Foreskin keratinocyte (primary cell): ENCODE measurements at places on chromosomes 1 and 21.
A peak's percentile ranks its signal among the peaks of the same experiment; 100 is the strongest.

DNA sequence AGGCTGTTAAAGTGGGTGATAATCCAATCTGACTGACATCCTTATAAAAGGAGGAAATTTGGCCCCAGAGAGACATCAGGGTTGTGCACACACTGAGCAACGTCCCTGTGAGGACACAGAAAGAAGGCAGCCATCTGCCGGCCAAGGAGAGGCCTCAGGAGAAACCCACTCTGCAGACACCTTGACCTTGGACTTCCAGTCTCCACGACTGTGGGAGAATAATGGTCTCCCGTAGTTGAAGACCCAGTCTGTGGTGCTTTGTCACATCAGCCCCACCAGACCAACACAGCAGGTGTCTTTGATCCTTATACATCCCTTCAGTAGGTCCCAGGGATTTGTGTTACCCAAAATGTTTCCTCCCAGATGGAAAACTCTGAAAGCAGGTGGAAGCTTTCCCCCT is 4.2 kb upstream of the DNAJC28 start:
- no peak for DNase-seq

DNA sequence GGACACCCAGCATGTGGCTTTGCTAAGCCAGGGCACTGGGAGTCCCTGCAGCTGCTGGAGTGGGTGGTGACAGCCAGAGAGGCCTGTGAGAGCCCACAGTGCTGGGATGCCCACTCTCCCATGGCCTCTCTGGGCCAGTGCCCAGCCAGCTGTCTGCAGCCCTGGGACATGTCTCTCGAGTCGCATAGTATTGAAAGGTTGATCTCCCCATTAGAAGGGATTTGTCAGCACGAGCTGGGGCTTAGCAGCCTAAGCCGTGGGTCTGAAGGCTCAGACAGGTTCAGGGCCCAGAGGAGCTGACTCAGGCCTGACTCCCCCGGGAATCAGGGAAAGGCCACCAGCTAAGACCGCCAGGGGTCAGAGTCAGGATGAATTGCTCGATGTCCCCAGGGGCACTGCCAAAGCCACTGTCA is 53.5 kb downstream of the FOXD2 start:
- no peak for DNase-seq

DNA sequence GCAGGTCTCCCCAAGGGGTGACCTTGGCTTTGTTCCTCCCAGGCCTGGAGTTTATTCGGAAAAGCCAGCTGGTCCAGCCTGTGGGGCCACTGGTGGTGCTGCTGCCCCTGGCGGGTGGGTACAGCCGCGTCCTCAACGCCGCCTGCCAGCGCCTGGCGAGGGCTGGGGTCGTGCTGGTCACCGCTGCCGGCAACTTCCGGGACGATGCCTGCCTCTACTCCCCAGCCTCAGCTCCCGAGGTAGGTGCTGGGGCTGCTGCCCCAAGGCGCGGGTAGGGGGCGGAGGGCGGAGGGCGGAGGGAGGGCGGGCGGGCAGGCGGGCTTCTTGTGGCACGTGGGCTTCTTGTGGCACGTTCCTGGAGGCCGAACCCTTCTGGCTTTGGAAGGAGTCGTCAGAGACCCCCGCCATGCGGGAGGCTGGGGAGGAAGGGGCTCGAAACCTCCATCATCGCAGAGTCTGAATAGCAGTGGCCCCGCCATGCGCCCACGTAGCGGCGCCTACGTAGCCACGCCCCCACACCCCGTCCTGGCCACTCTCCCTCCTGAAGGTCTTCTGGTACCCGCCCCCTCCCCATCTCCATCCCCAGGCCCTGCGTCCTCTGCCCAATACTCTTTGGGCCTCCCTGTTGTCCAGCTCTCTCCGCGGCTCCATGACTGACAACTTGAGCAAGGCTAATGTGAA is 16.7 kb downstream of the PCSK9 start:
- no peak for DNase-seq

DNA sequence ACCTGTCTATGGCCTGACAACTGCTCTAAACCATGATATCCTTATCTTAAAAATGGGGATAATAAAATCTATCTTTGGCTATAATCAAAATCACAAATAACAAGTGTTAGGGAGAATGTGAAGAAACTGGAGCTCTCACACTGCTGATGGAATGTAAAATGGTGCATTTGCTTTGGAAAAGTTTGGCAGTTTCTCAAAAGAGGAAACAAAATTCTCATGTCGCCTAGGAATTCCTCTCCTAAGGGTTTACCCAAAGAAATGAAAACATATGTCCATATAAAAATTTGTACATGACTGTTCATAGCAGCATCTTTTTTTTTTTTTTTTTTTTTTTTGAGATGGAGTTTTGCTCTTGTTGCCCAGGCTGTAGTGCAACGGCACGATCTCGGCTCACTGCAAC is 64.3 kb downstream of the ZNF281 start:
- DNase-seq, result no peak

GRCh38 chr1:208243527-208243966 is 637 bp downstream of the PLXNA2 start:
- no peak for DNase-seq

DNA sequence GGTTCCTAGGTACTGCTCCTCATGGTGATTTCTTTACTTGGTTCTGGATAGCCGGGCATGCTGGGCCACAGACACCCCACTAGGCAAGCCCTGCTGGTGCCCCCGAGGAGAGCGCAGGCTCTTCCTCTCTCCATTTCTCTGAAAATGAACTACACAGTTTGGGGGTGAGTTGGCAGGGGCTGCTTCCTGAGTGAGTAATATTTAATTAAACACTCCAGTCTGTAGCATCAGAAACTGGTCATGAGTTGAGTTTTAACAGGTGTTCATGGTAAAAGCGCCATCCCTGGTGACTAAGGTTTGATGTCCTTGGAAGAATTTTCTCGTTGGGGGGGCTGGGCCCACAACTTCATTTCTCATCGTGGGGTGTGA is 1.7 kb downstream of the SPSB1 start:
- peak; percentile 86 for DNase-seq

DNA sequence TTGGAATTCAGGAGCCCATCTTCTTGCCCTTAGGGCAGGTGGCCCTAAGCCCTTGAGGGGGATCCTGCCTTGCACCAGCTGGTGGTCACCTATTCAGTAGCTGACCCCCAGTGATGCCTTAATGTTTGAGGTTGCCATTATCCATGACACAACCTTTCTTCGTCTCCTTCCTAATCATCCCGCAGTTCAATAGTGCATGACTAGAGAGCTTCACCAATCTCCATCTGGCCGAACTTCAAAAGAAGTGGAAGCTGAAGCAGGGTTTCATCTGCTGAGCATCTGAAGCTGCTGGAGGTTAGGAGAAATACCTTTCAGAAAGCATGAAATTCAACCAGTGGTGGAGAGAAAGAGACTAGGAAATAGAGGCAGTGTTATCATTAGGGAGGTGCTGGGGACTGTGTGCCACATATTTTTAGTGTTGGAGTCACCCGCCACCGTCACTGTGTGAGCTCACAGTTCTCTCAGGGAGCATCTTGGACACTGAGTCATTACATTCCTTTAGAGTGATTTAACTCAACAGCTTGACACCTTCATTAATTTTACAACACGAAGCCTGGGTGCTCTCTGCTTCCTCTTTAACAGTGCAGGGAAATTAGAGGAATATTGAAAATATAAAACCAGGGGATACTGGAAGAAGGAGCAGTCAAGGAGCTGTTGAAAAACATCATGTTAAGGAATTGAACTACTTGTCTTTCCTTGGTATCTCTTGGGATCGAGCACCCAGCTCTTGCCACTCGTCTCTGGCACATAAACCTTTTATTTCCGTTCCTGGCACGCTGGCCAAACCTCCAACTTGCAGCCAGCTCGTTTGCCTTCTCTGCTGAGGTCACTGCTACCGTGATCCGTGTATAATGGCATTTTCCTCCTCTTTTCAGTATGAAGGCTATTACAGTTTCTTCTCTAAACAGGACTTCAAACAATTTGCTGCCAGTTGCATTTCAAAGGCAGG is 53.6 kb downstream of the PEX14 start:
- peak; percentile 86 for DNase-seq

GRCh38 chr1:56456435-56457101 is 122.8 kb downstream of the PLPP3 start:
- DNase-seq, result peak; percentile 16

GRCh38 chr1:15524021-15524282 is at the start of gene CASP9:
TSS of gene CASP9 (minus strand) at chr1:15524215. CDS start at chr1:15524200, 15 bp downstream.
- DNase-seq, result no peak

GRCh38 chr1:232221802-232222499 is 408.0 kb downstream of the SIPA1L2 start:
- DNase-seq, result peak; percentile 98

GRCh38 chr1:225280563-225280962 is 147.3 kb downstream of the LBR start:
- no peak for DNase-seq

- no peak for DNase-seq
Observed at GRCh38 chr1:224774378-224774777, 155.1 kb upstream of the DNAH14 start.

- DNase-seq, result peak; percentile 64
Observed at GRCh38 chr1:194629011-194629410, 1442.6 kb upstream of the B3GALT2 start.

GRCh38 chr1:170273291-170274130 is 127.8 kb downstream of the NTMT2 start:
- DNase-seq, result no peak

DNA sequence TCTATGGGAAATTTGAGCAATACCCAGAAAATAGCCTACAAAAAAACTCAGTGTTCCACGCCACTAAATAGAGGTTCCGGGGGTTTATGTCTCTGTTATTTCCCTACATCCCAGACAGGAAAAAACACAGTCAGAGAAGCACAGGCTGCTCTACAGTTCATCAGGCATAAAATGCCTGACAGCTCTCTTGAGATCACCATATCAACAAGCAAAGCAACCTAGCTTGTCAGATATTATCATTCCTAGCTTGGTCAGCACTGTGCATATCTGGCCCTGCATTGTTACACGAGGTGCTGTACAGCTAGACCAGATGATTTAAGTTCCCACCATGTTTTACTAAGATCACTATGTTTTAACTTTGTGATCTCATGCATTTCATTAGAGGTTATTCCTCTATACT is 172.6 kb downstream of the PTPRC start:
- no peak for DNase-seq

GRCh38 chr1:107741242-107741641 is 223.7 kb downstream of the VAV3 start:
- no peak for DNase-seq

- DNase-seq, result peak; percentile 100
Observed at GRCh38 chr1:33099290-33100118, 18.6 kb downstream of the AZIN2 start.

GRCh38 chr1:205240118-205240517 is 12.4 kb downstream of the TMCC2 start:
- no peak for DNase-seq

DNA sequence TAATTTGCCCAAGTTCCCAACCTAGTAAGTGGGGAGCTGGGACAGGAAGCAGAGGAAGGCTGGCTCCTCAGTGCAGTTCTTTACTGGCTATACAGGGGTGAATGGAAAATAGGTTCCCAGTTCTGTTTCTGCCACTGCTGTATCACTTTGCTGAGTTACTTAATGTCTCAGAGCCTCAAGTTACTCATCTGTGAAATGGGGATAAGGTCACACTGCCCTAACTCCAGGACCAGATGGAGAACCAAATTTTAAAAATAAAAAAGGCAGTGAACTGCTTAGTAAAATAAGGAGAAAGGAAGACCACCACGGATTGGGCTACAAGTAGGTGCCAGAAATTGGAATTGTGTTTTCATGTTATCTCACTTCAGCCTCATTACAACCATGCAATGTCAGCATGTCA is 147.8 kb downstream of the OMA1 start:
- DNase-seq, result no peak

GRCh38 chr1:227415115-227415790 is 97.0 kb upstream of the CDC42BPA start:
- no peak for DNase-seq

GRCh38 chr1:169513208-169513607 is 27.5 kb upstream of the SLC19A2 start:
- no peak for DNase-seq

DNA sequence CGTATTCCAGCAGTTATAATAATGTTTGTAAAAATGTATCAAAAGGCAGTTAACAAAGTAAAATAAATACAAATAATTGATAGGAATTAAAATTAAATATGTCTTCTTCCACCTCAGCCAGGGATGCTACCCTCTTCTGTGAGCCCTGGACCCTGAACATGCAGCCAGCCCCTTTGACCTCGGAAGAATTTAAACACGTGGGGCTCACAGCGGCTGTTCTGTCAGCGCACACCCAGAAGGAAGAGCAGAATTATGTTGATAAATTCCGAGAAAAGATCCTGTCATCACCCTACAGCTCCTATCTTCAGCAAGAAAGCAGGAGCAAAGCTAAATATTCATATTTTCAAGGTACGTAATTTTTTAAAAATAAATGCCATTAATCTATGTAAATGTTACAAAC is 26.5 kb downstream of the UTS2 start:
- no peak for DNase-seq

GRCh38 chr1:224528900-224529299 is 87.2 kb upstream of the CNIH3 start:
- DNase-seq, result no peak

GRCh38 chr1:111747282-111747734 is 8.1 kb upstream of the INKA2 start:
- DNase-seq, result no peak

- DNase-seq, result no peak
Observed at GRCh38 chr21:42456457-42456856, 39.6 kb downstream of the RSPH1 start.

DNA sequence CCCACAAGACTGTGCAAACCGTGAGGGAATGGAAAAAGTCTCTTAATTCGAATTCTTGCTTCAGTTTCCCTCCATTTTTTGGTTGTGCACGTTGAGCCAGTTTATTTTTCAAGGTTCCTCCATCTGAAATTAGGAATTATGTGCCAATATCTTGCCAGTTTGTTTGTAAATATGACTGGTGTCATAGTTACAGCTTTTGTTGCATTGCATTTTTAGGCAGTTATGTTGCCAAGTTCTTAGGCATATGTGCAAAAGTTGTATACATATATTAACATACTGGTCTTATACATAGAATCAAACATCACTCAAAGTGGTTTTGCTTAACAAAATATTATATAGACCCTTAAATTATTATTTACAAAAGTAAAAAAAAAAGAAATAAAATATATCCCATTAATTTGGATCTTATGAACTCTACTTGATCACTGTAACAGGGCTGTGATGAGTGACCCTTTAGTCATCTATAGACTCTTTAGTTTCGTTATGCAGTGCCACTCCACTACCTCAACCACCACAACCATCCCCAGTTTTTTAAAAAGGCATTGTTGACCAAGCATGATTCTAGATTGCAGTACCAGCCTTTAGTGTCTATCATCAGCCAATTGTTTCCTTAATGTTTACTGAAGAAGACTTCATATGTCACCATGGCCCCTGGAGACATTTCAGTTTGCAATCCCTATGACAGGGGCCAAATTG is 20.9 kb upstream of the DYNLT5 start:
- no peak for DNase-seq

DNA sequence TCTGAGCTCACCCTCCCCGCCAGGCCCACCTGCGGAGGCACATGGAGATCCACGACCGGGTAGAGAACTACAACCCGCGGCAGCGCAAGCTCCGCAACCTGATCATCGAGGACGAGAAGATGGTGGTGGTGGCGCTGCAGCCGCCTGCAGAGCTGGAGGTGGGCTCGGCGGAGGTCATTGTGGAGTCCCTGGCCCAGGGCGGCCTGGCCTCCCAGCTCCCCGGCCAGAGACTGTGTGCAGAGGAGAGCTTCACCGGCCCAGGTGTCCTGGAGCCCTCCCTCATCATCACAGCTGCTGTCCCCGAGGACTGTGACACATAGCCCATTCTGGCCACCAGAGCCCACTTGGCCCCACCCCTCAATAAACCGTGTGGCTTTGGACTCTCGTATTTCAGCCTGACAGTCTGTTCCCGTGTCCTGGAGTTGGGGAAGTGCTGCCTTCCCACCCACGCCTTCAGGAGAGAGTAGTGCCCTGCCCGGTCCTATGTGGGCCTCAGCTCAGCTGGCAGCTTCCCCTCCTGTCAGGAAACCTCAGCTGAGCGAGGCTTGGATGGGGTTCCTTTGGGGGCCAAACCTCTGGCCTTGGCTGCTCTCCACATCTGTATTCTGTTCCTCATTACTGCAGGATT is 9.2 kb downstream of the ZBTB48 start:
- no peak for DNase-seq
